ENCODE measurements at places on chromosomes 6 and 20.

- no peak for DNase-seq
These were observed 96.8 kb upstream of the THEMIS start for GRCh38 chr6:127997496-127998164.

DNA sequence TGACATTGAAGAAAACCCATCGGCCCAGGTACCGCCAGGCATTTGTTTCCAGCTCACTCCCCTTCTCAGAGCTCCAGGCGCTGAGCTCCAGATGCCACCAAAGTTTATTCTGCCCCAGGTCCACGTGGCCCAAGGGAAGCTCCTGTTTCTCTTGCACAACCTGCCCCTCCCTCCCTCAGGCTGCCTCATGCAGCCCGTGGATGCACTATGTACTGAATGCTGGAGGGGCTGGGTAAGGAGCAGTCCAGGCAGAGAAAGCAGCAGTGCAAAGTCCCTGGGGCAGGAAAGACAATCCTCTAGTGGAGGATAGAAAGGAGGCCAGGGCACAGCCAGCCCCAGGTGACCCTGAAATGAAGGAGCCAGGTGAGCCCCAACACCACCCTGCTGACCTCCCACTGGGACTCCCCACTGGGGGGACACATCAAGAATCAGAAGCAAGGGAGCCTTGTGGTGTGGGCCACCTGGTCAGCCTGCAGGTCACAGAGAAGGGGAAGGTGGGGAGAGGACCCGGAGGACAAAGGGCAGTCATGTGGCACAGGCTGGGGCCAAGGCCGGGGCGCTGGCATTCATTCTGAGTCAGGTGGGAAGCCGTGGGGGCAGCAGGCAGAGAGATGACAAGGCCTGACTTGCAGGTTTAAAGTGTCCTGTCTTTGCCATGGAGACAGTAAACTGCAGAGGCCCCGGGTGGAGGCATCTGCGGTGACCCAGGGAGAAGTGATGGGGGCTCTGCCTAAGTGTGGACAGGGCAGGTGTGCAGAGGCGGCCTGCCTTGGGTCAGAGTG is 230.1 kb downstream of the PREX1 start:
- DNase-seq = no peak

DNA sequence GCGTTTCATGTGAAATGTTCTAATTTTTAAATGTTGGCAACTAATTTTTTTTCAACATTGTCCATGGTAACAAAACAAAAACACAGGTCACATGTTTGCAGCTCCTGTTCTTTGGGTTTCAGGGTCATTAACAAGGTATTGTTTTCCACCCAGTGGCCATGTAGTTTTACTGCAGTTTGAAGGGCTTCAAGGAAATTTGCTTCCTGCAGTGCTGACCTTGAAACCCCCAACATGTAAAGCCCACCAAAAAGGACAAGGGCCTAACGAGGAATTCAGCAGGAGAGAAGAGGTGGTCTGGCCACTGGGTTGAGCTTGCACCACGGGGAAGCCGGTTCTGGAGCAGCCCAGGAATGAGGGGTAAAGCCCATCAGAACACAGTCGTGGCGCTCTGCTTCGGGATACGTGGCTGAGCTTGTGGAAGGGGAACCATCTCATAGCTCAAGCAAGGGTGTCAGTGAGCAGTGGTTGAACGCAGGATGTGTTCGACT is 13.9 kb upstream of the KLHL31 start:
- DNase-seq = peak; percentile 36

DNA sequence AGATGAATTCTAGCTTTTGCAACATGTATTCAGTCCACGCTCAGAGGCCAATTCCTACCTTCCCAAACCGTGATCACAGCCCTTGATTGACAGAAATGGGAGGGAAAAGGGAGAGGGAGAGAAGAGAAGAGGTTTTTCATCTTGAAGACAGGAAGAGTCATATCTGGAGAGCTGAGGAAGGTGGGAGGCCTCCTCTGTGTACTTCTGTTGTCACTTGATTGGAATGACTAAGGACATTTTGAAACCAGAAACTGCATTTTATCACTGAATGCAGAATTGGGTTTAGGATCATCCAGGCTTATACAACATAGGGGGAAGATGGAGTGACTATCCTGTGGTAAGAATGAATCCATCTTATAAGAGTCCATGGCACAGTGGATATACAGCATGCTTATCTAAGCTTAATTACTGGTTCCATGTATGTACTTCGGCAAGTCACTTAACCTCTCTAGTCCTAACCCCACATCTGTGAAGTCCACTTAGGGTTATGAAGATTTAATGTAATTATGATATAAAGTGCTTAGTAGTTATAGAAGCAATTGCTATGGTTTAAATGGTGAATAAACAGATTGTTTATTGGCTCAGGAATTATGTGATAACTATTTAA is 144.0 kb downstream of the BCKDHB start:
- no peak for DNase-seq

DNA sequence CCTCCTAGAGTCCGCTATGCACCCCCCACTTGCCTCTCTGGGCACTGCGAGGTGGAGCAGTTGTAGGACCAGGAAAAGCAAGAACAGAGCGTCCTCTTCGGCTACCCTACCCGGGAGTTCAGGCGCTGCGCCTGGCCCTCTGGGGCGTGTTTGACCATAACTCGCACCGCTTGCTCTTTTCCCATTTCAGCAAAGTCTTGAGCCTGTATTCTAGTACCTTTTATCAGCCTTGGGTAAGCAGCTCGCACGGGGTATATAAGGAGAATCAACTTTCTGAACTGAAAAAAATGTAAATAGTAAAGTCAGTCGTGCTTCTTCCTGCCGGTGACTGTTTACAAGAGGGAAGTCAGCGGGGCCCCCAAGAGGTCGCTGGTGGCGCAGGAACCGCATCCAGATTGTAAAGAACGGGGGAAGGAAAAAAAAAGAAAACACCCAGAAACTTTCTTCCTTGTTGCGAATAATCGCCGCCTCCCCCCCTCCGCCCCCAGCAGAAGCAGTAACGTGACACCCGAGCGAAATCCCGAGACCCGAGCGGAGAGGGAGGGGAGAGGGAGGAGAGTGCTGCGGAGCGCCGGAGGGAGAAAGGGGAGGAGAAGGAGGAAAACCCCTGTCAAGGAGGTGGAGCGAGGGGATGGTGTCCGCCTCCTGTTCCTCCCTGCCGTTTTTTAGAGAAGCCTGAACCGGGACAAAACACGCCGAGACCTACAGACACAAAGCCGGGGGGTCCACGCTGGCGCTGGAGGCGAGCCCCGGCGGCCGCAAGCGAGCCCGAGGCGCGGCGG is at the start of gene UST:
Gene UST (plus strand): TSS at position 668 of the 782 bp plus-strand sequence. CDS start 401 bp downstream, outside the sequence.
- peak; percentile 81 for DNase-seq

GRCh38 chr20:34129518-34130162 is 17.6 kb upstream of the EIF2S2 start:
- peak; percentile 55 for DNase-seq

DNA sequence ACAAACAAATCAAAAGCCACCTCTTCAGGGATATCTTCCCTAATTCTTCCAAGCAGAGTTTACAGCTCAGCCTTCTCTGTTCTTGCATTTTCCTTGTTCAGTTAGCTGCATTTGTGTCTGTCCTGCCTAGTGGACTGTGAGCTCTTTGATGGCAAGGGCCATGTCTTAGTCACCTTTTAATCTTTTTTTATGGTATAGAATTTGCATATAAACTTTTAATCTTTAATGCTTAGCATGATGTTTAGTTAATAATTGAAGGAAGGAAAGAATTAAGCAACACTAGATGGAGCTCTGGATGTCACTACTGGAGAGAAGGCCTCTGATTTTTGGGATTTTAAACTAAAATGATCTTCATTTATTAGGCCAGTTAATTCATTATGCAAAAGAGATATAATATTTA is 12.1 kb downstream of the PPP2R5D start:
- DNase-seq = no peak

- DNase-seq = no peak
These were observed 3.1 kb downstream of the ZNF76 start for GRCh38 chr6:35262596-35262995.

- DNase-seq = no peak
These were observed 71.5 kb downstream of the CNKSR3 start for GRCh38 chr6:154438882-154439415.

DNA sequence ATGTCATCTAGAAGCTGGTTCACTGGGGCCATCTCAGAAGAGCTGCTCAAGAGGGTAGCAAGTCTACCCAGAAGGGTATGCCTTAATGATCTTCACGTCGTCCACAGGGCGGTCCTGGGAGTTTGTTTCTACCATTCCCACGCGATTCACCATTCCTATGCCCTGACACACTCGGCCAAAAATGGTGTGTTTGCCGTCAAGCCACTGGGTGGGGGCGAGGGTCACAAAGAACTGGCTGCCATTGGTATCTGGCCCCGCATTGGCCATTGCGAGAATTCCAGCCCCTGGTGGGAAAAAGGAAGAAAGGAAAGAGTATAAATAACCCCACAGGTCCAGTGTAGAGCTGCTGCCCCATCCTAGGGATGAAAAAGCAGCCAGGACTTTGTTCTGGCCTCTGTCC is 16.5 kb upstream of the CPNE5 start:
- no peak for DNase-seq

DNA sequence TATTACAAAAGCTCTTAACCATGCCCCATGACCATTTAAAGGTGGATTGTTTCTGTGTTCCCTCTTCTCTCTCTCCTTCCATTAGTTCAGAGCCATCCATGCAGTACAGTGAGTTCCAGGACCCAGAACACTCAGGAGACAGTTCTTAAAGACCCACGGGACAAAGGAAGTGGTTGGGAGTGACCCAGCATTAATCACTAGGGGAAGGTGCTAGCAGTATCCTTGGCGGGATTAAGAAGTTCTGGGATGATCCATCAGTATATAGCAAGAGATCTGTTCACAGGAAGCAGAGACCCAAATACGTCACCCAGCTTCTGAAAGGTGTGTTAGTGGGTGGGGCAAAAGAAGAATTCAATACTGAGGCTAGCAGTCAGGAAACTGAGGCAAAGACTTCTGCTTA is 154.1 kb downstream of the PHF3 start:
- no peak for DNase-seq

DNA sequence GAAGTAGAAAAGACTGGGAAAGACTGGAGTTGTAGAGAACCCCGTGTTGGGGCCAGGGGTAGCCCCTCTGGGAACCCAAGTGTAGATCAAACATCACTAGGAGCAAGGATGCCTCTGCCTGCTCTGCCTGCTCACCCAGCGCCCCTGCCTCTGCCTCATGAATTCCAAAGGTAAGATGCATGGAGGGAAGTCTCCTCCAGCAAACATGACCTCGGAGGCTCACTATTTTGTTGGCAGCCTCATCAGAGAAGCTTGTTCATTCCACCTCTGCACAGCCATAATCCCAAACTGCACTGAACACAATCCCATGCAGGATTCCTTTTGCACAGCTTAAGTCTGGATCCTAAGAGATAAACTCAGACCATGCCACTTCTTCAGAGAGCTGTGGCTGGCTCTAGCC is 4.9 kb downstream of the FRS3 start:
- no peak for DNase-seq

- DNase-seq = no peak
These were observed 51.2 kb upstream of the RNF182 start for GRCh38 chr6:13873288-13874190.

GRCh38 chr6:139099984-139100383 is 34.9 kb upstream of the HECA start:
- DNase-seq = no peak

GRCh38 chr20:57266291-57267157 is at the start of gene BMP7:
TSS of gene BMP7 (minus strand) at chr20:57266641. CDS start at chr20:57266122, 519 bp downstream.
- DNase-seq = no peak
